NCI-H1092 (cell line): ENCODE measurements at places on chromosomes 11 and 22.

DNA sequence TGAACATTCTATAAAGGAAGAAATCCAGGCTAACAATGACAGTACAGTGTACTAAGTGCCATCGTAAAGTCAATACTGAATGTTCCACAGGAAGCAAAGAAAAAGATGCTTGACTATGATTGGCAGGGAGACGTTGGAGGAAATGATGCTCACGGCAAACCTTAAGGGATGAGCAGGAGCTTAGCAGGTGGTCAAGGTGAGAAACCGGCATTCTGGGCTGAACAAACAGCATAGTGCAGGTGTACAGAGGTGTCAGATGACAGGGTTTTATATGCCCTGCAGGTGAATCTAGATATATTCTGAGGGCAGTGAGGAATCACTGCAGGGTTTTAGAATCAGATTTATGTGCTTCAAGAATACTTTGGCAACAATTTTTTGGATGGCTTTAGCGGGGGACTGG lies 85.3 kb upstream of the HEPHL1 start:
- no peak for DNase-seq

DNA sequence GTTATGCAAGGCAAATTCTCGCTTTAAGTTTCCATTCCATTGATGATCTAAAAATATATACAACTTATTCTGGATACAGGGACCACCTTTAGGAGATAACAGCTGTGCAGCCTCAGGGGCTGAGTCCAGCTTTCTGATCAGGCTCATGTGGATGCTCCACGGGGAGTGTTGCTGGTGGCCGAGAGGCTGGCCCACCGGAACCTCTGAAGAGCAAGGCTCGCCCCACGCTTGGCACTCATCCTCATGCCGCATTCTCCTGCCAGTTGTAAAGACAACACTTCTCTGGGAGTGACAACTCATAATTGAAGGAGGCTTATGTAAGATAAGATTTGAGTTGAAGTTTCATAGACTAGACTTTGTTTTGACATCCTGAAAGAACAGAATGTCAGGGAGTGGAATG lies 123.5 kb downstream of the MPPED1 start:
- DNase-seq = no peak

GRCh38 chr11:86138958-86139357 lies 70.1 kb upstream of the PICALM start:
- DNase-seq = no peak

DNA sequence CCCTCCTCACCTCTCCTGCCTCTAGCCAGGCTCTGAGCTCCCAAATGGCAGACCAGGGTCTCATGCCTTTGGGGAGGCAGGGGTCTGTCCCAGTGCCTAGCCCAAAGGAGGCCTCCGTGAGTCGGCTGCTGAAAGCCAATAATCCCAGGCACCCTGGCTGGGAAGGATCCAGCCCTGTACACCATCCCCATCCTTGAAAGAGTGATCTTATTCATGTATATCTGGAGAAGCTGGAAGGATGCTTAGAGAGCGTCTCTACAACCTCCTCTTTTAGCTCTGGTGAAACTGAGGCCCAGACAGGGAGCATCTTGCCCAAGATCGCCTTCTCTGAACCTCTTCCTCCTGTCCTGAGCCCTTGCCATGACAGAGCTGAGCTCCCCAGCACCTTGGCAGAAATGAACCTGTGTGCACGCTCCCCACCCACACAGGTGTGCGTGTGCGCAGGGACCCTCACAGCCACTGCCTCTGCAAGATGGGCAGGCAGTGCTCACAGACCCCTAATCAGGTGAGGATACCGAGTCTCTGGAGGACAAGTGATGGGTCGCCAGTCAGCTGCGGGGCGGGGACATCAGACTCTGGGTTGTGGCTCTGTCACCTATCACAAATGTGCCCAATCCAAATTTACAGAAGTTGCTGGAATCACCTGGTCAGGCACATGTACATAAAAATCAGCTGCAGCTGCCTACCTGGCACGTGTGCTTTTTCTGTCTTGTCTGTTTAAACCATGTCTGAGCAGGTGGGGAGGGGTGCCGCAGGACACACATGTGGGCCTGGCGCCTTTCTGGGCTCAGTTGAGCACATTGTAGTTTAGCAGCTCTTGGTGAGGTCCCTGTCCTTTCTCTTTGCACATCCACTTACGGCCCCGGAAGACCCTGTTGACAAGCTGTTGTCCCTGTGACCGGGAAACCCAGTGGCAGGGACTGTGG lies 49.3 kb upstream of the WNT7B start:
- DNase-seq = no peak

- DNase-seq = no peak
Observed at GRCh38 chr11:126403022-126403581, 47.6 kb downstream of the ST3GAL4 start.

- no peak for DNase-seq
Observed at GRCh38 chr11:103254123-103254522, 144.9 kb downstream of the DYNC2H1 start.

DNA sequence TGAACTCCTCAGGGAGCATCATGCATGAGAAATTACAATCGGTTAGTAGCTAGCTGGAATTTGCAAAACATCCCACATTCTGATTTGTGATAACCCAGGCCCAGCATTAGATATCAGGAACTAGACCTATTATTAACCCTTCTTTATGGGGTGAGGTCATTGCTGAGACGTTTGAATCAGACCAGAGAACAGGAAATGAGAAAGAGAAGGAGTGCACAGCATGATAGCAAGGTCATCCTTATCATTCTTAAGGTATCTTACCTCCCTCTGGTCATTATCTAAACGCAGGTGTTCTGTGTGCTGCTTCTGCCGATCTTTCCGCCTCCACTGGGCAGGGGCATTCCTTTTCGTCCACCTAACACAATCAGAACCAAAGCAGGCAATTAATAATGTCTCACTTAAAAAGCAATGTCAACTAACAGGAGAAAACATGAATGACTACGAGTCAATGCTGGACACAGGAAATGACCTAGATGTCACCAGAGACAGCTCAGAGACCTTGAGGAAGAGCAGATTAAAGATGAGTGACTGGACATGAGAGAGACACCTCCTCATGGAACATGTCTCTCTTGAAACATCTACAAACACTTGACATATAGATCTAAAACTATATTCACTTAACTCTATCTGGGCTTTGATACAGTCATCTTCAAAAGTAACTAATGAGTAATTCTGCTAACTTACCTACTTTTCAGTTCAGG lies 78.3 kb upstream of the SCUBE2 start:
- no peak for DNase-seq

- DNase-seq = no peak
Observed at GRCh38 chr11:58617976-58618557, 4.4 kb upstream of the CNTF start.

- no peak for DNase-seq
Observed at GRCh38 chr22:45237065-45237990, 3.4 kb downstream of the KIAA0930 start.

GRCh38 chr11:72702577-72703241 lies 28.5 kb upstream of the PDE2A start:
- DNase-seq = no peak

DNA sequence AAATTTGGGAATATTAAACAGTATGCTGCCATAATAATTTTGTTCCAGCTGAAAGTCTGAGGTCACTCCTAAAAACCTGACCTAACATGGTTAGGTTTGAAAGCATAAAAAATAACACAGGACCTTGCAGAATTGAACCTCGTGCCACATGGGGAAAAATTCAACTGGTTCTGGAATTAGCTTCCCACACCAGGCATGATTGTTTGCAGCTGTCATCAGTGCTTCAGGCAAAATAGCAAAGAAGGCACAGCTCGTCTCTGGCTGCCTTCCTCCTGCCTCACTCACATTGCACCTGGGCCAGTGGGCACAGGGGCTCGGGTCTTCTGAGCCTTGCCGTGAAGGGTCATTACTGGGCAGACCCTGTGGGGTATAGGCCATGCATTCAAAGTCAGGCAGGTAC lies 153.8 kb upstream of the ARHGAP20 start:
- DNase-seq = no peak

DNA sequence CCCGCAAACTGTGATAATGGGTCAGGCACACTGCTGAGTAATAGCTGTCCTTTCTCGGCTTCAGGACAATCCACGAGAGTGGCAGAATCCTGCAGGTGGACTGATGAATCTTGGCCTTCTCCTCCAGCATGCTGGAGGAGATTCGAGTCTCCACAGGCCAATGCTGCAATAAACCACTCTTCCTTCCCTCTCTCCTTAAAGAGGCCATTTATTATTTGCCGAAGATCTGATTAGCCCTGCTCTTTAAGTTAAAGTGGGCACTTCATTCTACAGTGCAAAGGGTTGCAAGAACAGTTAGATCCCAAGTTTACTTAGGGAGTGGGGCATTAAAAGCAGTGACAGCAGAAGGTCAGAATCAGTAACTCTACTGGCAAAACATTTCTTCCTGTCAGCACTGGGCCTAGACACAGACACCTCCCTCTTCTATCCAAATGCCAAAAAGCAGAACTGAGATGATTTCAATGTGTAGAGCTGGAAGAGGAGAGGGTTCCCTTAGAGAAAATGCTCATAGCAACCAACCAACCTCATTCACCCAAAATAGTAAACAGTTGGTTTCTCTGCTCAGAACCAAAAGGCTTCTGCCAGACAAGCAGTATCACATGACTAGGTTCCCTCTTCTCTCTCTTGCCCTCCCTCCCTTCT lies 121.7 kb downstream of the SGSM3 start:
- no peak for DNase-seq

GRCh38 chr11:10317776-10318526 lies 13.1 kb downstream of the ADM start:
- DNase-seq = no peak

DNA sequence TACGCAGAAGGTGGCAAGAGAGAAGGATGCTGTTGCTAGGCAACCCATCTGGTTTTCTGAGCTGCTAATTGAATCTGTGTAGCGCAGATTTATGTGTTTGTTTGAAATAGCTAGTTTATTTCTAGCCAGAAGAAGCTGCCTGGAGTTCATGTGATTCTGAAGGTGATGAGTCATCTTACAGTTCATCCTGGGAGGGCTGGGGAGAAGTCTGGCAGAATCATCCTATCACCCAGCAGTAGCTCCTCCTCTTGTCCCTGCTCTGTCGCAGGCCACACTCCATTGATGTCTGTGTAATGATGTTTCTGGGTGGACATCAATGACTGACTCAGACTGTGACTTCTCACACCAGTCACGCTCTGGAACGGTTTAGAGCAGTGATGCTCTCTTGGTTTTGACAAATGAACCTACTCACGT lies 4.8 kb upstream of the FBXO7 start:
- DNase-seq = no peak

GRCh38 chr22:43839781-43840180 lies 22.5 kb downstream of the SULT4A1 start:
- DNase-seq = no peak

DNA sequence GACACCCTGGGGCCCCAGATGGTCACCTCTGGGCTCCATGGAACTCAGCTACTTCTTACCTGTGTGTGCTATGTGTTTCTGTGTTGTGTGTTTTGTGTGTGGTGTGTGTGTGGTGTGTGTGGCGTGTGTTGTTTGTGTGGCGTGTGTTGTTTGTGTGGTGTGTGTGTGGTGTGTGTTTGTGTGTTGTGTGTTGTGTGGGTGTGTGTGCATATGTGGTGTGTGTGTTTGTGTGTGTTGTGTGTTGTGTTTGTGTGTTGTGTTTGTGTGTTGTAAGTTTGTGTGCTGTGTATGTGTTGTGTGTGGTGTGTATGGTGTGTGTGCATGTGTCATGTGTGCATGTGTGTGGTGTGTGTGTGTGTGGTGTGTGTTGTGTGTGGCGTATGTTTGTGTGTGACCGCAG lies 3.8 kb upstream of the WNT7B start:
- DNase-seq = no peak

- DNase-seq = no peak
Observed at GRCh38 chr22:46362934-46363515, 27.5 kb downstream of the TRMU start.

DNA sequence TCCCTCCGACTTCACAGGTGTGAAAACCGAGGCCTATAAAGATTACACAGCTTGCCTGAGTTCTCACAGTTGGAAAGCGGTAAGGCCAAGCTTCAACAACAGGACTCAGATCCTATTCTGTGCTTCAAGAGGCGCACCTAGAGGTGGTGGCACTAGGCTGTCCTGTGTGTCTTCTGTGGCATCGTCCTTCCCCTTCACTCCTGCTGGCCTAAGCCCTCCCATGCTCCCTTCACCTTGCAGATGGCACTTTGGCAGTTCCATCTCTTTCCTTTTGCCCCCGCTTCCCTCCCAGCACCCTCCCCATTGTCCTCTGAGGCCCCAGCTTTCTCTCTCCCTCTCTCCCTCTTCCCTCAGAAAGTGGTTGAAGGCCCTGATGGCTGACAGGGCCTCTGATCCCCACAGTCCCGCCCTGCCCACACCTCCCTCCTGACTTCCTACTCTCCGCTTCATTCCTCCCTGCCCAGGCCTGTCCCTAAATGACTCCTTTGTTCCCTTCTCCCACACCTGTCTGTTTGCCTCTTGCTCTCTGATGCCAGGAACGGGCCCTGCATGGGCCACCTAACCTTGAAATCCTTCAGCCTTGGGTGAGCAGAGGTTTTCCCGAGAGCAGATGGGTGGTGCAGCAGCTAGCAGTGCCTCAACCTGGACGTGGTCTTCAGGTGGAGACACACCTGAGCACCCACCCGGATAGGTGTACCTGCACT lies 5.8 kb downstream of the TRIM29 start:
- no peak for DNase-seq

- DNase-seq = no peak
Observed at GRCh38 chr11:94851864-94852636, 83.9 kb downstream of the AMOTL1 start.

- DNase-seq = no peak
Observed at GRCh38 chr11:33438301-33438700, 181.1 kb downstream of the HIPK3 start.

DNA sequence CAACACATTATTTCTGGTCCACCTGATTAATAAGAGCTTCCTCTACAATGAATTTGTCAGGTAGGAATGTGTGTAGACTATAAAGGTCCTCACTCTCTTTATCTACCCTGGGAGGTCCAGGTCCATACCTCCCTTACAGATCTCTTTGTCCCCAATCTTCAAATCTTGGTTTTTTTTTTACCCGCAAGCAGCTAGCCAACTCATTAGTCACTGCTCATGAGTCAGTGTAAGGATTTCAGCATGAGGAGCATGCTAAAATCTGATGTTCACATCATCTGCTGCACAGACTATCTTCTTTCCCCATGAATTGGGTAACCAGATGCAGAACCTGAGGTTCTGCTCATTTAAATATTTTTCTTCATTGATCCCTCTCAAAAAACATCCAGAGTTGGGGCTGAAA lies 397.0 kb upstream of the ISX start:
- no peak for DNase-seq
